ENCODE measurements at places on chromosomes 7 and 10.

DNA sequence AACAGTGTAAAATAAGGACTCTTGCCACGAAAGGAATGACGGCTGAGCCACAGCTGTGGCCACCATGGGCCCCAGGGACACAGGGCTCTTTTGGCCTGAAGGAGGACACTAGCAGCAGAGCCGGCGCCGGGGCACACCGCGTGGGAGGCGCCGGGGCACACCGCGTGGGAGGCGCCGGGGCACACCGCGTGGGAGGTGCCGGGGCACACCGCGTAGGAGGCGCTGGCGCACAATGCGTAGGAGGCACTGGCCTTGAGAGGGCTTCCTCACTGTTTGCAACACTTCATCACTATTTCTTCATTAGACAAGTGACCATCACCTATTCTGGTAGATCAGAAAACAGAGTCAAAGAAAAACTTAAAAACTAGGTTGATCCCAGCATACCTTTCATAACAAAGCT, 23.4 kb downstream of the ESYT2 start:
- no peak for DNase-seq

- no peak for DNase-seq
Measured at GRCh38 chr7:2734751-2735571, 47.0 kb downstream of the AMZ1 start.

DNA sequence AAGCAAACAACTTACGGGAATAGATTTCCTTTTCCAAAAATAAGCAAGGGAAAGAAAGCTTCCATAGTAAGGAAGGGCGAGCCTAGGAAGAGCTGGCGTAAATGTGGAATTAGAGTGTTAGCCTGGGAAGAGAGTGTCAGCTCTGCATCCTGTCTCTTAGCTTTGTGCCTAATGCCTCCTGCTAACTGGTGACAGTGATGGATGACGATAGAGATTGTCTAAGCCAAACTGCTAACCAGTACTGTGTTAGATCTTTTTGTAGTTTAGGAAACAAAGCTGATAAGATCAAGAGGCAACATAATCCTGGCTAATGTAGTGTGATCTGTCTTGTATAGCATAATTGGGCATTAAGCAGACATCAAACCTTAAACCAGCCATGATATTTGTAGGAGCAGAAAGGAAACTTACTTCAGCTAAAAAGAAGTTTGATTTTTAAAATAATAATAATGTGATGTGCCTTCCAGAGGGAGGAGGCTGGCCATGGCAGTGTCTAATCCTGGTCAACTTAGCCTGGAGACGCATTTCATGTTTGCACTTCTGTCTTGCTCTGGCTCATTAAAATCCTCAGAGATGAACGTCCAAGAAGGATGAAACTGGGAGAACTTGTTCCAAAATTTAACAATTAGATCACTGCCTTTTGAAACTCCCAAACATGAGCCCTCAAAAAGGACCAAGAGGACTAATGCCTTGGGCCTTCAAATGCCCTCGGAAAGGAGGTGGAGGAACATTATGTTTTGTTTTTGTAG, 85.1 kb downstream of the FAM204A start:
- DNase-seq: no peak

GRCh38 chr10:19817231-19817933, 1.1 kb downstream of the PLXDC2 start:
- peak; percentile 51 for DNase-seq

- peak; percentile 44 for DNase-seq
Measured at GRCh38 chr7:55574051-55574717, 1.9 kb upstream of the VOPP1 start.

- DNase-seq: no peak
Measured at GRCh38 chr10:22515009-22515408, 169.7 kb downstream of the SPAG6 start.

DNA sequence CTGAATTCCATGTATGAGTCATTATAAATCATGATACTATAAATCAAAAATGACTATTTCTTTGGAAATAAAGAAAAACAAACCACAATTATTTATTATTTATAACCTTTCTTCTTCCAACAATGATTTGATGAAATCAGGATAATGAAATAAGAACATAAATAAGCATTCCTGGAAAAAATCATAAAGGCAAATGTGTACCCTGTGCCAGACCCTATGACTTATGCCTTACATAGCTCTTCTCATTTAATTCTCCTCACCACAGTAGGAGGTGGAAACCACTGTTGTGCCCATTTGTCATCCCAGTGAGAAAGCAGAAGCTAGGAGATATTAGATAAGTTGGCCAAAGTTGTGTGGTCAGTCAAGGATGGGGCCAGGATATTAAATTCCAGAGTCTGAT, 255.1 kb downstream of the DOCK4 start:
- DNase-seq: no peak

GRCh38 chr7:107029061-107029763, 15.3 kb upstream of the PRKAR2B start:
- DNase-seq: peak; percentile 16

DNA sequence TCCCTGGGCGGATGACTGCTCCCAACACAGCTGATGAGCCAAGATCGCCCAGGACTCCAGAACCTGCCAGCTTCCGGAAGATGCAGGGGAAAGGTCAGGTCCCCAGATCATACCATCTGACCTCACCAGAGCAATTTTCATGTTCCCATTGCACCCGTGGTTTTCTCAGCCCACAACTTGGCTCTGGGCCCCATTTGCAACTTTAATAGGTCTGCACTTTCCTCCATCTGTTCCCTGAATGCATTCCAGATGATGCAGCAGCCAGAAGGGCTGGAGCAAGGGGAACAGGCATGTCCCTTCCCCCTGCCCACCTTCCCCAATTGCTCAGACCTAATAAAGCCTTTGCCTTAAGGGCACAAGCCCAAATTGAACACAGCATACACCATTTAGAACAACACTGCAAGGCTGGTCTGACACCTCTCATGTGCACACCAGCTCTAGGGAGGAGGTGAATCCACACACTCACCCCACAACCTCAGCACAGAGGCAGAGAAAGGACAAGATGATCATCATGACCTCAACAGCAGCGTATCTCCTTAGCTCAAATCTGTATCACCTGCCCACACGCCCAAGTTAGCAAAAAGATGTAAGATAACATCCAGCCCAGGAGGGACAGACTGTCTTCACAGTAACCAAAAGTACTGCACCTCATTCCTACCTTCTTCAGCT, 87.5 kb downstream of the PLXNA4 start:
- DNase-seq: no peak

DNA sequence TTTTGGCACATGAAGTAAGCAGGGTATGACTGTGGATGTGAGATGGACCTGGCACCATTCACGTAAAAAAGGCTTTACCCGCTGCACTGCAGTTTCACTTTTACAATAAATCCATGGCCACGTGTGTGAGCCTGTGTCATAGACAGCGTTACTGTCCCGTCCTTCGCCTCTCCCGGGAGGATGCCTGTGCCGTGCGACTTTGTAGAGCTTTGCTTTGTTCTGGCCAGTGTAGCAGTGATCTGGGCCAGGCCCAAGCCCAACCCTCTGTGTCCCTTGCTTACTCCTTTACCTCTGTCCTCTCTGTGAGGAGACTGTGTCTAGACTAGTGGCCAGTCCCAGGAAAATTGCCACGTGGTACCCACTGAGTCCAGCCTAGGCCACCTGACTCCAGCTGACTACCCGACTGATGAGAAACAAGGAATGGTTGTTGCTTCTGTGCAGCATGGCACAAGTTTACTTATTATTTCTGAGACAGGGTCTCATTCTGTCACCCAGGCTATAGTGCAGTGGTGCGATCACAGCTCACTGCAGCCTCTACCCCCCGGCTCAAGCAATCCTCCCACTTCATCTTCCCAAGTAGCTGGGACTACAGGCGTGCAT, 48.1 kb downstream of the JAKMIP3 start:
- DNase-seq: no peak

DNA sequence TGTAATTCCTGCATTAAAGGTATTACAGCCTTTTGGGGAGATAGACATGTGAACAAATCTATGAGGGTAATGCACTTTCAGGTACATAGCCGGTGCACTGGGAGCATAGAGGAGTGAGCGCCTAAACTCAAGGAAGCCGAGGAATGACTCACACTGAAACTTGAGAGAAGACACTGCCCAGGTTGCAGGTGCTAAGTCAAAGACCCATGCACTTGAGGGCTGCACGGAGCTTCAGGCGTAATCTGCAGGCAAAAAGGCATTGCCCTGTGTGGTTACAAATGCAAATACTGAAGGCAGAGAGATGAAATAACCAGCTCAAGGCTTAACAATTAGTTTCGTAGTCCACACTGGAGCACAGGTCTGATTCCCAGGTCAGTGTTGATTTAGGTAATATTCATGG, 51.0 kb upstream of the OSBPL3 start:
- no peak for DNase-seq

DNA sequence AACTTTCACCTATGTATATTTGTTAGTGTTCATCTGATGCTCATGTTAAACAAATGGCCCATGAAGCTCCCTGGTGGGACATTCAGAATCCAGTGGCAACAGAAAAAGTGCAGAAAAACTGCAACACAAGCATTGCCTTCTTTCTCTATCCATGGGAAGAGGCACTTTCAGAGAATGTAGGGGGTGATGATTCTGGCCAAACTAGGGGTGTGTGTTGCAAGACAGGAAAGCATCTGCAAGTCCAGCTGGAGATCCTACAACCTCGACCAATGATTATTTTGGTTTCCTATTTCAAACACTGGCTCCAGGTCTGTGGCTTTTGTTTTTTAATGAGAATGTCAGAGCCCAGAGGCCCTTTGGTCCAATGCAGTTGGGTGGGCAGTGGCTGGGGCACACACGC, 198.7 kb downstream of the CXCL12 start:
- DNase-seq: no peak

DNA sequence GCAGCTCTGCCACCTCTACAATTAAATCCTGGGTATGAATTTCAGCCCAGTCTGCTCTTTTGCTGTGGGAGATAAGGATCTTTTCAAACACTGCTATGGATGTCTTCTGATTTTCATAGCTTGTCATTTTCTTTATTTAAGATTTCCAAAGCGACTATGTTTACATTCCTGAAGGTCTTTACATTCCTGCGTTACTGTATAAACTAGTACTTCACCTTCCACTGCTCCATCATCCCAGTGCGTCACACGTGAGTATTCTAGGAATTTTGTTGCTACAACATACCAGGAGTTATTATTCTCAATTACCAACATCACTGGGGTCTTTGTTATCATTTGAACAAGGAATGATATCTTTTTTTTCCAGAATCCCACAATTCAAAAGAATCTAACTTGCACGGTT, 944.7 kb downstream of the SORCS3 start:
- DNase-seq: no peak

- no peak for DNase-seq
Measured at GRCh38 chr7:54824655-54825054, 65.6 kb upstream of the SEC61G start.

- no peak for DNase-seq
Measured at GRCh38 chr7:30659312-30659711, 22.9 kb downstream of the CRHR2 start.

- DNase-seq: no peak
Measured at GRCh38 chr7:100963386-100963785, 6.0 kb upstream of the MUC12 start.

GRCh38 chr10:124225029-124225466, 131.7 kb upstream of the CHST15 start:
- DNase-seq: no peak

- DNase-seq: peak; percentile 97
Measured at GRCh38 chr7:39336442-39336841, 229.8 kb upstream of the YAE1 start.

- DNase-seq: no peak
Measured at GRCh38 chr7:37666026-37666799, 17.4 kb upstream of the GPR141 start.

GRCh38 chr7:40873248-40873647, 738.4 kb downstream of the SUGCT start:
- no peak for DNase-seq

GRCh38 chr10:59720377-59720776, 10.7 kb upstream of the SLC16A9 start:
- no peak for DNase-seq

- no peak for DNase-seq
Measured at GRCh38 chr7:1842321-1843221, 172.5 kb downstream of the ELFN1 start.

GRCh38 chr7:93715234-93715633, 140.7 kb upstream of the CALCR start:
- no peak for DNase-seq

- no peak for DNase-seq
Measured at GRCh38 chr10:129165770-129166169, 301.3 kb upstream of the MGMT start.

GRCh38 chr7:154598864-154599263, 404.1 kb downstream of the PAXIP1 start:
- no peak for DNase-seq

- no peak for DNase-seq
Measured at GRCh38 chr10:112793202-112793921, 156.7 kb upstream of the TCF7L2 start.

- DNase-seq: peak; percentile 51
Measured at GRCh38 chr10:95445837-95446486, 115.2 kb downstream of the SORBS1 start.

DNA sequence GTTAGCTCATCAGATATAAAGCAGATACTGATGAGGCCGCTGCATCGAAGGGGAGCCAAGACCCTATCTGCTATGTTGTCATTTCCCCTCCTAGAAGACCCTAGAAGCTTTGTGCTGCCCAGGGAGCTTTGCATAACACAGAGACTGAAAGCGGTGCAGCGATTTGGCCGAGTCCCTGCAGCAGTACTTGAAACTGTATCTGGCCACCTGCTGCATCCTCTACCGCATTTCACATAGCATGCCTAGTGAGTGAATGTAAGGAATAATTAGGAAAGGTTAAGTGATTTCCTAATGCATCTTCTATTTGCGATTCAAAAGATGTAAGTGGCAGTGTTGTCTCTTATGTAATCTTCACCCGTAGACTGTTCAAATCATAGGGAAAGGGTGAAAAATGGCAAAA, 106.7 kb downstream of the LRMDA start:
- no peak for DNase-seq

- peak; percentile 66 for DNase-seq
Measured at GRCh38 chr7:78149787-78150186, 351.2 kb downstream of the PHTF2 start.

DNA sequence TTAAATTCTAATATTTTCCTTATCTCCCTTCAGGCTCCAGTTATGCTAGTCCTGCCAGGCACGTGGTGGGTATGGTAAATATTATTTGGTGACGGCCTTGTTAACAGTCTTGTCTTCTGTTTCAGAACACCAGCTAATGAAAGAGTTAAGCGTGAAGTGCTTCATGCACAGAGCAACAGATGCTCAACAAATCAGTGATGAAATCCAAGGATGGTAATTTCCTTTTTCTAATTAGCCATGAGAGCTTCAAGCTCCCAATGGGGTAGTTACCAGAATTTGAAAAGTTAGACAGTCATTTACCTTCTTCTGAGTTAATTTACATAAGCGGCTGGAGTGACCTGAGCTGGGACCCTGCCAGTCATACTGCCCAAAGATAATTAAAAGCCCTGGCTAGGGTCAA, 1.9 kb upstream of the OTUD1 start:
- no peak for DNase-seq
